Right kidney (tissue), 9 donors: ENCODE measurements at places on chromosomes 16 and 17.

DNA sequence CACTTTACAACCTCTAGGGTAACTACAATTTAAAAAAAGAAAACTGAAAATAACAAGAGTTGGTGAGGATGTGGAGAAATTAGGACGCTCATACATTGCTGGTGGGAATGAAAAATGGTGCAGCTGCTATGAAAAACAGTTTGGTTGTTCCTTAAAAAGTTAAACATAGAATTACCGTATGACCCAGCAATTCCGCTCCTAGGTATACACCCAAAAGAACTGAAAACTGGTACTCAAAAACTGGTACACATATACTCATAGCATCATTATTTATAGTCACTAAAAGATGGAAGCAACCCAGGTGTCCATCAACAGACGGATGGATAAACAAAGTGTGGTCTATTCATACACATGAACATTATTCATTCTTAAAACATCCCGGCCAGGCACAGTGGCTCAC is 42.9 kb upstream of the DNAH17 start:
- no peak for DNase-seq

DNA sequence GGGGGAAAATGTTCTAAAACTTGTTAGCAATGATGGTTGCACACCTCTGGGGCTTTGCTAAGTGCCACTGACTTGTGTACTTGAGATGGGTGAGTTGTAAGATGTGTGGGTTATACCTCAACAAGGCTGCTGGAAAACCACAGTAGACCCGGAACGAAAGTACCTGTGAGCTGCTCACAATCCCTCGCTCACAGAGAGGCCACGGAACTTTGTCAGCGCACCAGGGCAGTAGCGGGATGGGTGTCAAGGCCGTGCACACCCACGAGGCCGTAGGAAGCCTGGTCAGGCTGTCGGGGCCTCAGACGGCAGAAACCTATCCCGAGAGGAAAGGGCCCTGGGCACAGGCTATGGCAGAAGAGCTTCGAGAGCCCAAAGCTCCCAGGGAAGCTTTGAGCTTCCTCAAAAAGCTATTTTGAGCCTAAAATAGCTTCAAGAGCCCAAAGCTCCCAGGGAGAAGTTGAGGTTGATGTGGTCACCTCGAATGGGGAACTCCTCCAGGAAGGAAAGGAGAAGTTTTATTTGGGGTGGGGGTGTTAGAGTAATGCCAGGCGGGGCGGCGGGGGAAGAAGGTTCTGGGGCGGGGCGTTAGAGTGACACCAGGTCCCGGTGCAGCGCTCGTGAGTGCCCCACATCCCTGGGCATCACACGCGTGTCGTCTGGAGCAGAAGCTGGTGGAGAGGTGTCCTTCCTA is 19.0 kb downstream of the CBFA2T3 start:
- no peak for DNase-seq

- no peak for DNase-seq
Measured at GRCh38 chr16:87838643-87839541, 30.4 kb downstream of the SLC7A5 start.

DNA sequence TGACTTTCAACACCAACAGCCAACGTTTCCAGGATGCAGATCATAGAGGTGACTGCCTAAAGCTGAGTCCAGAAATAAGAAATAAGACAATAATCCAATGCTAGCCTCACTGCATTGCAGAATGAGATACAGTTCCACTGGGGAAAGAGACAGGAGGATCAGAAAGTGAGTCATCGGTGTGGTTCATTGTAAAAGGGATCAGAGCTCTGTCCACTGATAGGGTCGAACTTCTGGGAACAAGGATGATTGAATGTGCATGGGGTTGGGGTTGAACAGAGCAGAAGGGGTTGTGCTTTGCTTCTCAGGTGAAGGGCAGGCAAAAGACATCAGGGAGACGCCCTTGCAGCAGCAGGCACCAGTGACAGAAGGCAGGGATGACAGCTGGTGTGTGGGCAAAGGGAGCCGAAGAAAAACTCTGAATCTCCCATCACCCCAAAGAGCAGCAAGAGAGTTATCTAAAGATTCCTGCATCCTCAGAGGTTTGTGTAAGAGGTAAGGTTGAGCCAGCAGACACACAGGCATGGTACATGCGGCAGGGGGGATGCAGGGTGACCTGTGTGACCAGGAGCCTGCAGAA is 16.4 kb downstream of the CLEC10A start:
- no peak for DNase-seq

- peak; percentile 68 for DNase-seq
Measured at GRCh38 chr16:8720080-8720966, 45.9 kb downstream of the ABAT start.
